ENCODE measurements at places on chromosomes 11 and 22.

DNA sequence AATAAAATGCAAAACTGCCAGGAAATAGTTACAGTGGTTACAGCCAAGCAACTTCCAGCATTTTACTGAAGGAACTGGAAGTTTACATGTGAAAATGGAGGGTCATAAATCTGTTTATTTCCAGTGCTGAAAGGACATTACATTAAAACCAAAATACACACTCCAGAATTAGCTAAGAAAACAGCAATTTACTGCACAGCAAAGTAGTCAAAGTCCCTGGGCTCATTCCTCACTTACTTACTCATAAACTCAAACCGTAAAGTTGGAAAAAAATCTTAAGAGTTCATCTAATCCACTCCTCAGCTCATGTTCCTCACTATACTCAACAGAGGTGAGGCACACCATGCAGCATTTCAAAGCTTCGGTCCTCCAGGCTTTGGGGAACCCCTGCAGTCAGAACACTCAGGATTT is 17.4 kb downstream of the CTSC start:
- DNase-seq: no peak

DNA sequence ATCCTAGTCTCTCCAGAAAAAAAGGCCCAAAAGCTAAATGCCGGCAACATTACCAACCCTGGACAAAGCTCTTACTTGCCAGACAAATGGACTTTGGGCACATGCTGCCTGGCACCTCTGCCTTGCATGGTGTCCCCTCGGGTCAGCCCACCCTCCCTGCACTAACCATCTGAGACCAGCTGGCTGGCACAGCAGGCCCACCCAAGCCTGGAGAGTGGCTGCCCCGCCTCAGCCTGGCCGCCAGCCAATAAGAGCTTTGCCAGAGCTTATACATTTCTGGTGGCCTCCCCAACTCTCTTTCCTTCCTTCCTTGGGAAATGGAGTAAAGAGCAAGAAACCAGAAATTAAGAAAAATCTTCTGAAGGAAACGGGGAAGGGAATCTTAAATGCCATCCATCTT is 24.5 kb downstream of the MCHR1 start:
- DNase-seq: no peak

DNA sequence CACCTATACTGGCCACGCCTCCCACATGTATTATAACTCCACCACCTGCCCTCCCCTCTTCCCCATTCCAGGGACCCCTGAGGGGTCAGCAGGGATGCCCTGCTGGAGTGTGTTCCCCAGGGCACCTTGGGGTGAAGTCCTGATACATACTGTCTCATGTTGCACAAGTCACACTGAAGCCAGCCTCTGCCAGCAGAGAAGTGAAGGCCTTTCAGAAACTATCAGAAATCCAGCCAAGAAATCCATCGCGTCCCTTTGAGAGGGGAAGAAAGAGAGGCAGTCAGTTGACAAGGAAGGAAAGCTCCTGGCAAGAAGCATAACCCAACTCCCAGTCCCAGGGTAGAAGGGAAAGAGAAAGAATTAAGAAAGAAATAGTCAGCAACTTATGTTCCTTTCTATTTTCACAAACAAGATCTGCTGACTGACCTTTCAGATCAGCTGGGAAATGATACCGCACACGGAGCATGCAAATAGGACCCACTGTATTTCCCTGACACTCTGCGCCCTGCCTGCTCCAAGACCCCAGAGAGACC is 45.2 kb downstream of the SC5D start:
- no peak for DNase-seq

GRCh38 chr22:43110444-43110926 is at the start of gene BIK:
Gene BIK, plus strand, starts transcription at chr22:43110750. Its CDS starts 13,273 bp downstream, at chr22:43124023.
- no peak for DNase-seq

DNA sequence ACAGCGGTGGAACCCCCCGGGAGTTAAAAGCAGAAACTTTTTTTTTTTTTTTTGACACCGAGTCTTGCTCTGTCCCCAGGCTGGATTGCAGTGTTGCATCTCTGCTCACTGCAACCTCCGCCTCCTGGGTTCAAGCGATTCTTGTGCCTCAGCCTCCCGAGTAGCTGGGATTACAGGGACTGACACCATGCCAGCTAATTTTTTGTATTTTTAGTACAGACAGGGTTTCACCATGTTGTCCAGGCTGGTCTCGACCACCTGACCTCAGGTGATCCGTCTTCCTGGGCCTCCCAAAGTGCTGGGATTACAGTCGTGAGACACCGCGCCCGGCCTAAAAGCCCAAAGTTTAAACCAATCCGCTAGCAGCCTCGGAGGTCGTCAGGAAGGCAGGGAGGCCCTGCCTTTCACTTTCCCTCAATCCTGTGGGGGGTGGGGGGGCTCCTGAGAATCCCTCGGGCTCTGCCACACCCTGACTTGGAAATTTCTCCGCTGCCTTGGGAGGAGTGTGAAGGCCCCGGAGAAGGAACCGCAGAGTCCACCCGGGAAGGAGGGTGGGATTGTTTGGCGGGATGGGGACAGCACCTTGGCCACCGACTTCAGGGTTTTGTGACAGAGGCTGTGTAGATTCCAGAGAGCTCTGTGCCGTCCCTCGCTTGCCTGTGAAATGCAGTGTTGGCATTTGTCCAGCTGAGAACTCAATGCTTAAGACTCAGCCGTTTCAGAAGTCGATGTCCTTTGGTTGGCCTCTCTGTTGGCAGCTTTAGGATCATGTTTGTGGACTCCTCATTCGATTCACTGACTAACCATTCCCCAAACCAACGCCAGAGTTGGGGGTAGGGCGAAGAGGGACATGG is 1.0 kb downstream of the ARHGAP8 start:
- no peak for DNase-seq

DNA sequence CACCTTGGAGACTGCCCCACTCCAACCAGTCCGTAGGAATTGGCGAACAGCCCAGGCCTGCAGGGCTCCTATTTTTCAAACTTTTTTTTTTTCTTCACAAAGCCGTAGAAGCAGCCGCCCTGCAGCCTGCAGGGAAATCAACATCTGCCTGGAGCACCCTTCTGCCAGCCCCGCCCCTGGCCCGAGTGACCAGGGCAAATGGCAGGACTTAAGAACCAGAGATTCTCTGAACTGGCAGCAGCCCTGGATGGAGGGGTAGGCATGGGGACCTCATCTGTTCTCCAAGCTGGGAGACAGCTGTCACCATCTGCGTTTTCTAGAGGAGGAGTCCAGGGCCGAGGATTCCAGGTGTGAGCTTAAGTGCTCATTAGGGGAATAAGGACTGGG is 5.6 kb downstream of the SCN2B start:
- no peak for DNase-seq

- DNase-seq: no peak
Measured at GRCh38 chr11:130829920-130830511, 86.3 kb downstream of the SNX19 start.

DNA sequence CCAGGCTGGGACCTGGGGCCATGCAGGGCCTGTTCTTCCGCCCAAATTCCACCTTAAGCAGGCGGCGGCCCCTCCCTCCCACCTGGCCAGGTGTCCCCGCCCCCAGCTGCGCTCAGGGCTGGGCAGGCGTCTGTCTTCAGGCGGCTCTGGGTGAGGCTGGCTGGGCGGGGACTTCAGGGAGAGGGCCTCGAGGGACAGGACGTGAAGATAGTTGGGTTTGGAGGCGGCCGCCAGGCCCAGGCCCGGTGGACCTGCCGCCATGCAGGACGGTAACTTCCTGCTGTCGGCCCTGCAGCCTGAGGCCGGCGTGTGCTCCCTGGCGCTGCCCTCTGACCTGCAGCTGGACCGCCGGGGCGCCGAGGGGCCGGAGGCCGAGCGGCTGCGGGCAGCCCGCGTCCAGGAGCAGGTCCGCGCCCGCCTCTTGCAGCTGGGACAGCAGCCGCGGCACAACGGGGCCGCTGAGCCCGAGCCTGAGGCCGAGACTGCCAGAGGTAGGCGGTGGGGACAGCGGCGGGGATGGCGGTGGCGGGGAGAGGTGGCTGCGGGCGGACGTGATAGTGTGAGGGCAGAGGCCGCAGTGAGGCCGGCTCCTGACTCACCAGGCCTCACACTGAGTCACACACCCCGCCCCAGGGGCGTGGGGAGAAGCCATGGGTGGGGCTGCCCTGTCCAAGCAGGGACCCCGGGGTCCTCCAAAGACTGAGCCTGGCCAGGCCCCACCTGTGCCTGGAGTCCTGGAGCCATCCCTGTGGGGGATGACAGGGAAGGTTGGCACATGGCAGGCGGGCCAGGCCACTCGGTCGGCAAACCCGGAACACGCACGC is at the start of gene PKP3:
TSS of gene PKP3 (plus strand) at position 176 of the 824 bp plus-strand sequence. CDS start at position 260, 84 bp downstream.
- DNase-seq: no peak

DNA sequence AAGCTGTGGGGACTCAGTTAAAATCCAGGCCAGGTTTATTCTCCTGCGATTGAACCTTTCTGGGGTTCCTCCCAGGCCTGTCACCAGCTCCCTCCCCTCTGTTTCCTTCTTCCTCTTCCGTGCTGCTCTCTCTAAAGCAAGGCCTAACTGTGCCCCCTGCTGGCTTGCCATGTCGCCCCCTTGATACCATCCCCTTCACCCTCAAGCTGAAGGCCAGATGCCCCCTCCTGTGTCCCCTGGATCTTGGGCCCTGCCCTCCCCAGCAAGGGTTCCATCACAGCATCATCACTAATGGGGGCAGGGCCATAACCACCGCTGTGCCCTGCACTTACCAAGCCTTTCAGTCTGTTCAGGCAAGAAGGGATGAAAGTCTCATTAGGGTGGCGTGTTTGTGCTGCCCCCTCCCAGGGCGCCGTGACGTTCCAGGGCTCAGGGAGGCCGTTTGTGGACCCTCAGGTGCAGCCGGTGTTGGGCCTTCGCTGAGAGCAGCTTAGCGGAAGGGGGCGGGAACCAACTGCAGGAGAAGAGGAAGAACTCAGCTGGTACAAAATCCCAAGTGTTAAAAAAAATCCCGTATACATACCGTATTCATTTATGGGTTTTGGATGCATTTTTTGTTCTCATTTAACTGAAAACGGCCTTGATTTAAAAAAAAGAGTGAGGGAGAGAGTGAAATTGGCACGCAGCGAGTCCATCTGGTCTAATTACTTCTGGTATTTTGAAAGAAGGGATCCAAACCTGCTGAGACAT is 69.9 kb downstream of the MPPED1 start:
- no peak for DNase-seq

DNA sequence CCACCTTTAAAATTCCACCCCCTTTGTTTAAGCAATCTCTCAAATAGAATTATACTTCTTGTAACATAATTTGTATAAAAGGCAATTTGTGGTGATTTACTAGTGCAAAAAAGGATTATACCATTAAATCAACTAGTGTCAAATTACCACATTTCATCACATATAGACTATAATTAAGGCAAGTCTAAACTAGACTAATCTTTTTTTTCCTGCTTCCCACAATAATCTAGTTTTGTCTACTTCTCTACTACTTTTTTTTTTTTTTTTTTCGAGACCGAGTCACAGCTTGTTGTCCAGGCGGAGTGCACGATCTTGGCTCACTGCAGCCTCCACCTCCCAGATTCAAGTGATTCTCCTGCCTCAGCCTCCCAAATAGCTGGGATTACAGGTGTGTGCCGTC is 36.1 kb upstream of the FZD4 start:
- DNase-seq: no peak

DNA sequence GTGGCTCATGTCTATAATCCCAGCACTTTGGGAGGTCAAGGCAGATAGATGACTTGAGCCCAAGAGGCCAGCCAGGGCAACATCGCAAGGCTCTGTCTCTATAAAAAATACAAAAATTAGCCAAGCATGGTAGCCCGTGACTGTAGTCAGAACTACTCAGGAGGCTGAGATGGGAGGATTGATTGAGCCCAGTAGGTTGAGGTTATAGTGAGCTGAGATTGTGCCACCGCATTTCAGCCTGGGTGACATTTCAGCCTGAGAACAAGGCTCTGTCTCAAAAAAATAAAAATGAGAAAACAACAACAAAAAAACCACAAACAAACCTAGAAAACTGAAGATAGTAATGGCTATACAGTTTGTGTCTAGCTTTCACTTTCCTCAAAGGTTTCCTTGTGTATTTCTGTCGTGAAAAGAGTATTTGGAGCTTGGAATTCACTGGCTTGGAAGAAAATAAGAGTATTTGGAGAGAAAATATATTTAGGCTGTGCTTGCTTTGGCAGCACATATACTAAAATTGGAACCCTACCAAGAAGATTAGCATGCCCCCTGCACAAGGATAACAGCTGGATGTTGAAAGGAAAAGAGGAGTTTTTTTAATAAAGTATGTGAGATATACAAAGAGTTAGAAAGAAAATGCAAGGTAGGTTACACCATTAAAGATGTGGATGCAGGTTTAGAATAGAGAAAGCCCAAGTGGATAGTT is 3.9 kb upstream of the BIRC3 start:
- DNase-seq: no peak

GRCh38 chr11:120929664-120930154 is 94.2 kb upstream of the TBCEL start:
- no peak for DNase-seq

- no peak for DNase-seq
Measured at GRCh38 chr11:36142439-36142838, 146.8 kb downstream of the COMMD9 start.

GRCh38 chr22:19506212-19506611 is 18.0 kb downstream of the CLDN5 start:
- DNase-seq: no peak

- DNase-seq: no peak
Measured at GRCh38 chr11:2547806-2548205, 103.0 kb downstream of the KCNQ1 start.

DNA sequence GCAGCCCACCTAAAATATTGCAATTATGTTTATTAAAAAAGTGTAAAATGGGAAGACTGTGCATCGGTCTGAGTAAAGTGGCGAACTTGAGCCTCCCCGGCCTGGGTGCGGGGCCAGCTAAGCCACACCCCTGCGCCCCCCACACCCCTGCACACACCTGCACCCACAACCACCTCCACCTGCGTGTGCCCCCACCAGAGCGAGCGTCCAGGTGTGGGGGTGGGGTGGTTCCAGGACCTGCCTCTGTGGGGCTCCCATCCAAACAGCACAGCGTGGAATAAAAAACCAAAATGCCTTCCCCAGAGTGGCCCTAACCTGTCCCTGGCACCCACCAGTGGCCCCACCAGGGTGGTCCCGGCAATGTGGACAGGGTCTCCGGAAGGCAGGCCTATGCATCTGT is 30.1 kb upstream of the CARS1 start:
- no peak for DNase-seq

GRCh38 chr22:24504956-24505736 is 10.0 kb downstream of the UPB1 start:
- no peak for DNase-seq

- DNase-seq: no peak
Measured at GRCh38 chr11:61067782-61068446, 34.4 kb upstream of the CD5 start.

GRCh38 chr11:63536669-63537292 is at the start of gene PLAAT4:
Gene PLAAT4, plus strand, starts transcription at chr11:63536808. Its CDS starts 61 bp downstream, at chr11:63536869.
- no peak for DNase-seq

DNA sequence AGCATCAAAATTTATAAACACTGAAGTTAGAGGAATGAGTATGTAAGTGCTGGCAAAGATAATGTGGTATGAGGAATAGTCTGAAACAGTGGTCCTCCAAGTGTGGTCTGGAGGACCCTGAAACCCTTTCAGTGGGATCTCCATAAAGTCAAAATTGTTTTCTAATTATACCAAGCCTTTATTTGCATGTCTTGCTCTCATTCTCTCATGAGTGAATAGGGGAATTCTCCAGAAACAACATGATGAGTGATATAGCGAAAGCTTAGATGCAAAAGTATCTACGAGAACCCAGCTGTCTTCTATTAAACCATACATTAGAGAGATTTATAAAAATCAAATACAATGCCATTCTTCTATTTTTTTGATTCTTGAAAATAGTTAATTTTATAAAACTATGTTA is 145.0 kb upstream of the RAG2 start:
- DNase-seq: no peak

- no peak for DNase-seq
Measured at GRCh38 chr22:23047265-23047664, 23.1 kb upstream of the GNAZ start.
